Activated B cell treated with CpG ODN at 0.5 μM for 24 hours (primary cell): ENCODE measurements at places on chromosomes 2 and 18. TPM values are rescaled to one million over a fixed set of nuclear protein-coding genes. Genes with fewer than 3 reads are reported as not detected.

DNA sequence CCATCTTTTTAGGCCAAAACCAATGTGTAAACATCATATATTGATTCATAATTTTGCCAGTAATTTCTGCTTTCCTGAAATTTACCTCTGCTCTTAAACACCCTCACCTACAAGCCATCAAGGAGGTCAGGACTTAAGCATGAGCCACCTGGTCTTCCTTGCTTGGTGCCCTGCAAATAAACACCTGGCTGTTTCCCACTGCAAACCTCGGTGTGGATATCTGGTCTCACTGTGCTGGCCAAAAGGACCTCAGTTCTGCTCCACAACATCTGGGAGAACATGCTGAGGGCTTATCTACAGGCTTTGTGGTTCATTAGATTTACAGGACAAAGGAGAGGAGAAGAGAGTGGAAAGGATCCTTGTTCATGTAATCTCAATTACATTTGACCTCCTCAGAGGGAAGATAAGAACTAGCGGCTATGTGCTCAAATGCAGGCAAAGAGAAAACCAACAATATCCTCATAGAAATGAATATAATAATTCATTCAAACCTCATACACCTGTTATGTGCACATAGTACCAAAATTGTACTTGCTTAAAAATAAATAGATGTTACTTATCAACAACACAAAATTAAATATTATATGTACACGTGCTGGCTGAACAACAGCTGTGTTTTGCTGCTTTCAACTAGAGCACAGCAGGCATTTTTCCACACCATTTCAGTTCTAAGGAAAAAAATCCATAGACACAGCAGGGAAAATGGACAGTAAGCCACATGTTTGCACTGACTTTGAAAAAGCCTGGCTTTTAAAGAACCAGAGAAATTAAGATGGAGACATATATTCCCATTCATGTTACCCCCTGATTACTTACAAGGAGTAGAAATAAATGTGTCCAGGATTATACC is 465.1 kb downstream of the LPIN1 start:
- no peak for DNase-seq

The TXNDC2 gene
- total RNA-seq = 0.13 and 0.54 TPM in 2 replicates

GRCh38 chr2:99861376-99861760 is 281.0 kb downstream of the AFF3 start:
- no peak for DNase-seq

- DNase-seq = no peak
Observed at GRCh38 chr2:31008561-31009114, 129.6 kb downstream of the GALNT14 start.

The IMMT gene
- 90.3 and 93.0 TPM in 2 replicates for total RNA-seq

The MOCOS gene
- total RNA-seq = 0.39 and 0.42 TPM in 2 replicates

- no peak for DNase-seq
Observed at GRCh38 chr2:37414470-37414949, 70.1 kb downstream of the QPCT start.

- DNase-seq = no peak
Observed at GRCh38 chr18:59052965-59053820, 86.5 kb upstream of the SEC11C start.

GRCh38 chr2:28821295-28821958 is 10.8 kb downstream of the SPDYA start:
- peak; percentile 17 for DNase-seq

GRCh38 chr2:119250718-119251290 is 27.2 kb downstream of the STEAP3 start:
- no peak for DNase-seq

GRCh38 chr18:36388310-36388709 is 90.8 kb downstream of the FHOD3 start:
- DNase-seq = no peak

The GPC1 gene
- 1.1 and 1.9 TPM in 2 replicates for total RNA-seq

The DCDC2C gene
- not detected in 2 replicates for total RNA-seq

- DNase-seq = no peak
Observed at GRCh38 chr2:210635257-210635656, 78.9 kb downstream of the CPS1 start.
